Ascending aorta (tissue), 2 donors: ENCODE measurements at places on chromosomes 1 and 21. TPM values are rescaled to one million over a fixed set of nuclear protein-coding genes. Genes with fewer than 3 reads are reported as not detected.

ZNF691 gene
- 14.7 TPM for total RNA-seq

GJC2 gene
- 5.4 TPM for total RNA-seq

HTR6 gene
- total RNA-seq = not detected

FNDC5 gene
- total RNA-seq = 8.9 TPM

SDC3 gene
- 51.9 TPM for total RNA-seq

CSDE1 gene
- total RNA-seq = 290 TPM

DNA sequence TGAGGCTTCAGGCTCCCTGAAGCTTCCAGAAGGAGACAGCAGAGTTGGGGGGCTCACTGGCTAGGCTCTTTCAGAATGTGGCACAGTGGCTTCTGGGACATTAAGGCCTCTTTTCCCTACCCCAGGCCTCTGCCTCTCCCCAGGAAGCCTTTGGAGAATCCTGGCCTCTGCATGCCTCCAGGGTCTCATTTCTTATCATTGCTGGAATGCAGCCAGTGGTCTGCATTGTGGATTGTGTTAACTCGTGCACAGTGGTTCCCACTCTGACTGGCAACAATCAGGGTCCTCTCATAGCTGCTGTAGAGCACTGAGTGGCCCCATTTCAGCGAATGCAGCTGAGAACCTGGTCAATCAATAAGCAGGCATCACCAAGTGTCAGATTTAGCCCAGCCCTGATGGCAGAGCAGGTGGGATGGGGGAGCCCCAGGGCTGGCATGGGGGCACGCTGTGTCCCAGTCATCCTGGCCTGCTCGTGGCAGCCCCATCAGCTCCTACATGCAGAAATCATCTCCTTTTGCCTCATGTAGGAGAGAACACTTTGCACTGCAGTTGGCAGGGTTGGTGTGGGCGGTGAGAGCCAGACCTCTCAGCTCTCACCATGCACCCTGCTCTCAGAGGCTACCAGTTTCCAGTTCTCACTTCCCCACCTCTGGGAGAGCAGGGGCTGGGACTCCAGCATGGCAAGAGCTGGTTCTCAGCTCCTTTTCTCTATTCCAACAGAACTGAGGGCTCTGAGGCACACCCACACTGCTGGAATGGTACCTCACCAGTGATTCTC is 13.4 kb downstream of the ADORA1 start:
- DNase-seq = no peak
- no peaks in the 10 kb centered on the region for H3K36me3 ChIP-seq
- H3K4me1 ChIP-seq = no peaks in the 10 kb centered on the region
- H3K4me3 ChIP-seq = no peak overlapping the region

GRCh38 chr1:63817152-63817667 is 43.4 kb downstream of the ROR1 start:
- DNase-seq = no peak
- H3K27ac ChIP-seq = no peak overlapping the region

- no peak for DNase-seq
- H3K4me1 ChIP-seq = no peaks in the 10 kb centered on the region
- no peak overlapping the region for H3K27ac ChIP-seq
- no peak overlapping the region for H3K4me3 ChIP-seq
- H3K36me3 ChIP-seq = no peaks in the 10 kb centered on the region
- H3K27me3 ChIP-seq = no peaks in the 10 kb centered on the region
Measured at GRCh38 chr1:236113324-236114032, 28.9 kb upstream of the GPR137B start.

DNA sequence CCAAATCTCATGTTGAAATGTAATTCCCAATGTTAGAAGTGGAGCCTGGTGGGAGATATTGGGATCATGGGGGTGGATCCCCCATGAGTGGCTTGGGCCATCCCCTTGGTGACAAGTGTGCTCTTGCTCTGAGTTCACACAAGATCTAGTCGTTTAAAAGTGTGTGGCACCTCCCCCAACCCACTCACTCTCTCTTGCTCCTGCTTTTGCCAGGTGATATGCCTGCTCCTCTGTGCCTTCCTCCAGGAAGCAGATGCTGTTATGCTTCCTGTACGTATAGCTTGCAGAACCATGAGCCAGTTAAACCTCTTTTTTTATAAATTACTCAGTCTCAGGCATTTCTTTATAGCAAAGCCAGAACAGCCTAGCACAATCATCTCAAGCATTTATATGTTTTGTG is 23.0 kb upstream of the HSPA13 start:
- H3K27ac ChIP-seq = no peak overlapping the region
- no peaks in the 10 kb centered on the region for H3K36me3 ChIP-seq
- no peaks in the 10 kb centered on the region for H3K4me1 ChIP-seq
- H3K27me3 ChIP-seq = no peaks in the 10 kb centered on the region

GRCh38 chr1:156025876-156026275 is 5.1 kb upstream of the SSR2 start:
- H3K4me1 ChIP-seq = no peaks in the 10 kb centered on the region
- no peaks in the 10 kb centered on the region for H3K36me3 ChIP-seq
- peak; percentile 66 for DNase-seq
- H3K27me3 ChIP-seq = no peaks in the 10 kb centered on the region

- H3K4me3 ChIP-seq = no peak overlapping the region
- H3K4me1 ChIP-seq = no peaks in the 10 kb centered on the region
- no peak overlapping the region for H3K27ac ChIP-seq
- no peaks in the 10 kb centered on the region for H3K27me3 ChIP-seq
Measured at GRCh38 chr1:214331827-214332423, 51.0 kb downstream of the SMYD2 start.

DNA sequence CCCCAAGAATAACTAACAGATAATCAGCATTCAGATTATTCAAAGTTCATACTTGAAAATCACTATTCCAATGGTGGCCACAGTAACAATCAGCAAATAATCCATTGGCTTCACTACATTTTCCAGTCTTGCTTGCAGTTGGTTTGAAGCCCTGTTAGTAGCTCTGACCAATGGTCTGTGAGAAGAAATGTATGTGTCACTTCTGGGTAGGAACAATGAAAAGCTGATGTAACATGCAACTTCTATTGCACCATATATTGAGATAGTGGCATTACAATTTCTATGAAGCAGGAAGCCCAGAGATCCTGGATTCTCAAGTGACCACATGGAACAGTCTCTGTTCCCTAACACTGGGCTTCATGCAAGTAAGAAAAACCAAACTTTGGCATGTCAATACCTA is 250.9 kb upstream of the DAB1 start:
- H3K4me3 ChIP-seq = no peak overlapping the region
- no peak for DNase-seq
- H3K4me1 ChIP-seq = no peaks in the 10 kb centered on the region

DNA sequence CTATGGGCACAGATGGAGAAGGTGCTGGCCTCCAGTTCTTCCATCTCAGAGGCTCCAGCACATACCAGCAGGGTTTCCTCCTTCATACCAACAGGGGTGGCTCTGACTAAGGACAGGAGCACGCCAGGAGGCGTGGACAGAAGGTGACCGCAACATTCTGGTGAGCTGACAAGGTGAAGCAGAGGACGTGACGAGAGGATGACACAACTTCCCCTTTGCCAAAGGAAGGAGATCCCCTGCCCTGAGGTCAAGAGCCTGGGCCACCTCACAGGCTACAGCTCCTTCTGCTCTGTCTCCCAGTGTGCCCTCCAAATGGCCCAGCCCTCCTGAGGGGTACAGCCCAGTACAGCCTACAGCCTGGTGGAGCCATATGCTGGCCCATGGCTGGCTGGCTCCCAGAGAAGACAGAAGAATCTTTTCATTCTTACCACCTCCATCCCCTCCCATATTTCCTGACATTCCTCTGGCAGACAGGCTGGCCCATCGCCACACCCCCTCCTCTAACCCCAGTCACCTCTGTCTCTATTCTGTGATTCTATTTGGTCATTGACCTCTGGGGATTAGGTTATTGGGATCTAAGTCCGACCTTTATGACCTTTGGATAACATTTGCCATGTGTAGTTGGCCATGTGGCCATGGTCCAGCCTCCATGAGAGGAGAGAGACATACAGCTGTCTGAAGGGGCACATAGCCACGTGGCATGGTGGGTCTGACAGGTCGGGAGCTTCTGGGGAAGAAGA is 5.1 kb upstream of the LAMB3 start:
- H3K36me3 ChIP-seq = no peaks in the 10 kb centered on the region
- H3K4me1 ChIP-seq = peaks cover 9% of the 10 kb centered on the region
- no peak overlapping the region for H3K27ac ChIP-seq
- no peak overlapping the region for H3K4me3 ChIP-seq
- H3K27me3 ChIP-seq = no peaks in the 10 kb centered on the region

DNA sequence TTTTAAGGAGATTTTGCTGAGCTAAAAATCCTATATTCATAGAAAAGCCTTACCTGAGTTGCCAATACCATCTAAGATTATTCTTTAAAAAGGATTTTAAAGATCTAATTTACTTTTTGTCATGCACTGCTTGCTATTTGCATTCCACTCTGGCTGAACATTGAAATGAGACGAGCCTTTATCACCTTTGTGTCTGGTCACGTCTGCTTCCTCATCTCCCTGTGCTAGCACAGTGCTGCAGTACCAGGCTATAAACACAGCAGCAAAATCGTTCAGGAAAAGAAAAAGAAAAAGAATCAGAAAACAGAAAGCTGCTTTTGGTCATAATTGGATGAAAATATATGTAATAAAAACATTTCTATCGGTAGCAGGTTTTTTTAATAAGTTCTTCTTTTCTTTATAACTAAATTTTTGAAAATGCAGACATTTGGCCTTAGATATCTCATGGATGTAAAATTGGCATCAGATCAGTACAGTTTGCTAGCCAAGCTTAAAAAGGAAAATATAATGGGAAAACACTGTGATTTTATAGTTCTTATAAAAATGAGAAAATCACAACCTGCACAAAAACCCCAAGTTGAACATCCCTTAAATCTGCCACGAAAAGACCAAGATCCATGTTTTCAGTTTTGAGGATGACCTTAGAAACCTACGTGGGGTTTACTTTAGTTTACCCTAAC is 735.7 kb upstream of the CXADR start:
- H3K4me1 ChIP-seq = no peaks in the 10 kb centered on the region
- H3K27me3 ChIP-seq = no peaks in the 10 kb centered on the region
- H3K27ac ChIP-seq = no peak overlapping the region
- DNase-seq = no peak
- no peak overlapping the region for H3K4me3 ChIP-seq
- H3K36me3 ChIP-seq = no peaks in the 10 kb centered on the region

GRCh38 chr1:16996845-16997244 is 14.9 kb downstream of the ATP13A2 start:
- no peak overlapping the region for H3K27ac ChIP-seq
- H3K4me3 ChIP-seq = no peak overlapping the region
- peaks cover 66% of the 10 kb centered on the region for H3K36me3 ChIP-seq
- H3K27me3 ChIP-seq = no peaks in the 10 kb centered on the region

DNA sequence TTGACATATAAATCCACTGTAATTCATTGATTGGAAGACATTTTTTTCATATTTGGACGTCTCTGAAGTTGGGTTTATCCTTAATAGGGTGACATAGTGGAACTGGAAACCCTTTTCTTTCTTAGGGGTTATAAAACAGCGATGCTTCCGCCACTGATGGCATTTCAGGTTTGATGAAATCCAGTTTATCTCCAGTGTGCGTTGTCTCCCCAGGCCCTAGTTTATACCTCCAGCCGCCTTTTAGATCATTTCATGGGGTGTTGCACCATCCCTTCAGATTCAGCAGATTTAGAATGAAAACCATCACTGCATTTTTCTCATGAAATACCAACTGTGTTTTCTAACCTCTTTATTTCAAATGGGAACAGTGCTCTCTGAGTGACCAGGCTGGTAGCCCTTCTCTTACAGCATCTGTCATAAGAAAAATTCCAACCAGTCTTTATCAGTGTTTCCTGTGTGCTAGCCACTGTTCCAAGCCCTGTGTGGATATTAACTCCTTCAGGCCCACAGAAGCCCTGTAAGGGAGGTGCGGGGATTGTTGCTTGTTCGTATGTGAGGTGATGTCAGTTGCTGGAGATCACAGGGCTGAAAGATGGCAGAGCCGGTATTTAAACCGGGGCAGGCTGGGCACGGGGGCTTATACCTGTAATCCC is 19.0 kb downstream of the H6PD start:
- H3K4me1 ChIP-seq = peaks cover 29% of the 10 kb centered on the region
- H3K36me3 ChIP-seq = peaks cover 13% of the 10 kb centered on the region
- H3K4me3 ChIP-seq = no peak overlapping the region

DNA sequence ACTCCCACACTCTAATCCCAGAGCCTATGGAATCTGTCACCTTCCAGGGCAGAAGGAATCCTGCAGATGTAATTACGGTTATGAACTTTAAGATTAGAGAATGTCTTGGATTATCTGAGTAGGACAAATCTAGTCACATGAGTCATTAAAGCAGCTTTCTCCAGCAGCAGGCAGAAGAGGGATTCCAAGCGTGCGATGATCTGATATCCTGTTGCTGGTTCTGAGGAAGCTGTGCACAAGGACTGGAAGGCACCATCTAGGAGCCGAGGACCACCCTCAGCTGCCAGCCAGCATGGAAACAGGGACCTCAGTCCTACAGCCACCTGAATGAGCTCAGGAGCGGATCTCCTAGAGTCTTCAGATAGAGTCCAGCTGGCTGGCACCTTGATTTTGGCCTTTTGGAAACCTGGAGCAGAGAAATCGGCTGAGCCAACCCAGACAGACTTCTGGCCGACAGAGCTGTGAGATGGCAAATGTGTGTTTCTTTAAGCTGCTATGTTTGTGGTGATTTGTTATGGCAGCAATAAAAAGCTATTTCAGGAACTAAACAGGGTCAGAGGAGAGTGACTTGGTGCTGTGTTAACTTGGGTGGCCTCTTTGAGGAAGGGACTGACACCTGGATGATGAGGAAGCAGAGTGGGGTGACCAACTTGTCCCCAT is 34.5 kb downstream of the LRRN2 start:
- no peaks in the 10 kb centered on the region for H3K4me1 ChIP-seq
- no peaks in the 10 kb centered on the region for H3K36me3 ChIP-seq
- no peak overlapping the region for H3K4me3 ChIP-seq
- H3K27me3 ChIP-seq = no peaks in the 10 kb centered on the region

GRCh38 chr1:89262643-89263042 is 10.0 kb downstream of the GBP5 start:
- H3K4me3 ChIP-seq = peak overlapping the region; percentile 31
- no peak overlapping the region for H3K27ac ChIP-seq
- peaks cover 4% of the 10 kb centered on the region for H3K4me1 ChIP-seq
- DNase-seq = no peak
- H3K36me3 ChIP-seq = no peaks in the 10 kb centered on the region

- H3K27ac ChIP-seq = no peak overlapping the region
- no peak for DNase-seq
- H3K4me3 ChIP-seq = no peak overlapping the region
- no peaks in the 10 kb centered on the region for H3K36me3 ChIP-seq
- no peaks in the 10 kb centered on the region for H3K4me1 ChIP-seq
- peaks cover 10% of the 10 kb centered on the region for H3K27me3 ChIP-seq
Measured at GRCh38 chr1:180254854-180255253, 24.8 kb downstream of the LHX4 start.
